ENCODE measurements at places on chromosomes 7 and 10.

DNA sequence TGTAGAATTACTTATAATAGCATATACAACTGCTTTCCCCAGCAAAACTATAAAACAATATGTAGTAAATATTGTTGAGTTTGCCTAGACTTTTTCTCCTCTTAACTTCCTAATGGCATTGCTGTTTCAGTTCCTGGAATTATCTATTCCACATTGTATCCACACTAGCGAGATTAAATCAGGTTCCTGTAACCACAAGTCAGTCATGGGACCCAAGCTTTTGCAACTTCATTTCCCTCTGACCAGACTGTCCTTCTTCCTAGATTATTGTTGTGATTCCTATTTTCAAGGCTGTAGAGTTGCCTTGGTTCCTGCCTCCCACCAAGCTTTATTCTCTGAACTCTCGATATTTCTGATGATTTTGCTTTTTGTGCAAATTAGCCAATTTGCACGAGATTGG, 173.3 kb upstream of the ZNF804B start:
- no peak for DNase-seq

GRCh38 chr7:39310699-39311098, 255.5 kb upstream of the YAE1 start:
- no peak for DNase-seq

DNA sequence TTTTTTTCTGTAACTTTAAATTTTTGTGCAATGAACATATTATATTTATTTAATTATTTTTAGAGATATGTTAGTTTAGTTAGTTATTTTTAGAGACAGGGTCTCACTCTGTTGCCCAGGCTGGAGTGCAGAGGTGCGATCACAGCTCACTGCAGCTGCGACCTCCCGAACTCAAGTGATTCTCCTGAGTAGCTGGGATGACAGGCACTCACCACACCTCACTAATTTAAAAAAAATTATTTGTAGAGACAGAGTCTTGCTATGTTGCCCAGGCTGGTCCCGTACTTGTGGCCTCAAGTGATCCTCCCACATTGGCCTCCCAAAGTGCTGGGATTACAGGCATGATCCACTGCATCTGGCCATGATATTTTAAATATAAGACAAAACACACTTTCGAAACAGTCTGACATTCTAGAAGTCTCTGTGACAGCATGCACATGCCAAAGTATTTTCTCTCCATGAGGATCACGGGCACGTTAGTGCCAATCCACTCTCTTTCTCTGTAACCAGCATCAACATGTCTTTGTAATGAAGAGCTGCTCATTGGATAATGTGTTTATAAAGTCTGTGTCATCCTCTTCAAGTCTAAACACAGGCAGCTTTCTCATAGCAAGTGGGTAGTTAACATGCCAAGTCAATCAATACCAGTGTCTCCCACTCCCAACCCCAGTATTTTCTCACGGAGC, 137.4 kb downstream of the GLI3 start:
- DNase-seq: no peak

DNA sequence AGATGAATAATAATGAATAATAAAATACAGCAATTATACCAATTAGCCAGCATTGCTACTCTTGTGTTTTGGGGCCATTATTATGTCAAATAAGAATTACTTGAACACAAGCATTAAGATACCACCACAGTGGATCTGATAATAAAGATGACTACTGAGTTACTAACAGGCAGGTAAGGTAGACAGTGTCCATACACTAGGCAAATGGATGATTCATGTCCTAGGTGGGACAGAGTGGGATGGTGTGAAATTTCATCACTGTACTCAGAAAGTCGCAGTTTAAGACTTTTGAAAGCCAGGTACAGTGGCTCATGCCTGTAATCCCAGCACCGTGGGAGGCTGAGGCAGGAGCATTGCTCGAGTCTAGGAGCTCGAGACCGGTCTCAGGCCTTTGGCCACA, 8.7 kb upstream of the UNC5B start:
- no peak for DNase-seq

GRCh38 chr7:28785041-28785995, 172.8 kb downstream of the TRIL start:
- DNase-seq: no peak

DNA sequence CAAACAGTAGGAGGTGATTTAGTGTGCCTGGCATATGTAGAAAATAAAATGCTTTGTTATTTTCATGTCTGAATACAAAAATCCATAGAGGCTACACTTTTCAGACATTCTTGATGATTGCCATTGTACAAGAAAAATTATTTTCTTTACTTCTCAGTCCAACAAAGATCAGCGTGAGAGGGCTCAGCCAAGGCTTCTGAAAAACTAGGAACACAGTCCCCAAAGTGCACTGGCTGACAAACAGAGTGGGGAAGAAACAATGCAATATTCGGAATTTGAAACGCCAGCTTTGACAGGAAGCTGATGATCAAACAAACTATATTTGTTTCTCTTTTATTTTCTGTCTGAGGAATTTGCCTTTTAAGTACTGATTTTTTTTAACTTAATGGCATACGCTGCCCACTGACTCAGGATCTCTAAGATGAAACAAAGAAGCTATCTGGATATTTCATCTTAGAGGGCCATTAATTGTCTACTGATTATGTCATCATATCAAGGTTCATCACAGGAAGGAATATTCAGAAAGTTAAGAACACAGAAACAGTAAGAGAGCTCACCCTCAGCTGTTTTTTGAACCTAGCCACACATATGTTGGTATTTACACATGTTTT, 197.0 kb upstream of the INHBA start:
- no peak for DNase-seq

GRCh38 chr10:91049988-91050360, 129.1 kb upstream of the ANKRD1 start:
- no peak for DNase-seq

GRCh38 chr7:15345216-15345615, 216.6 kb downstream of the AGMO start:
- no peak for DNase-seq

GRCh38 chr7:137820677-137821420, 25.9 kb downstream of the DGKI start:
- no peak for DNase-seq

DNA sequence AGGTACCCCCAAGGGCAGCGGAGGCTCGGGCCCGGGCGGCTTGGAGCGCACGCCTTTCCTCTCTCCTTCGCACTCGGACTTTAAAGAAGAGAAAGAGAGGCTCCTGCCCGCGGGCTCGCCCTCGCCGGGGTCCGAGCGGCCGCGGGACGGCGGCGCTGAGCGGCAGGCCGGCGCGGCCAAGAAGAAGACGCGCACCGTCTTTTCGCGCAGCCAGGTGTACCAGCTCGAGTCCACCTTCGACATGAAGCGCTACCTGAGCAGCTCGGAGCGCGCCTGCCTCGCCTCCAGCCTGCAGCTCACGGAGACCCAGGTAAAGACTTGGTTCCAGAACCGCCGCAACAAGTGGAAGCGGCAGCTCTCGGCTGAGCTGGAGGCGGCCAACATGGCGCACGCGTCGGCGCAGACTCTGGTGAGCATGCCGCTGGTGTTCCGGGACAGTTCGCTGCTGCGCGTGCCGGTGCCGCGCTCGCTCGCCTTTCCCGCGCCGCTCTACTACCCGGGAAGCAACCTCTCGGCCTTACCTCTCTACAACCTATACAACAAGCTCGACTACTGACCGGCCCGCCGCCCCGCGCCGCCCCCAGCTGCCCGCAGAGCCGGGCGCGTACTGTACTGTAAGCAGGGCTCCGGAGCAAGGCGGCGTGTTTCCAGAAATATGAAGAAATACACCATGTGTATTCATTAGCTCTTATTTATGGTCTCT, 1.8 kb downstream of the HMX2 start:
- no peak for DNase-seq

DNA sequence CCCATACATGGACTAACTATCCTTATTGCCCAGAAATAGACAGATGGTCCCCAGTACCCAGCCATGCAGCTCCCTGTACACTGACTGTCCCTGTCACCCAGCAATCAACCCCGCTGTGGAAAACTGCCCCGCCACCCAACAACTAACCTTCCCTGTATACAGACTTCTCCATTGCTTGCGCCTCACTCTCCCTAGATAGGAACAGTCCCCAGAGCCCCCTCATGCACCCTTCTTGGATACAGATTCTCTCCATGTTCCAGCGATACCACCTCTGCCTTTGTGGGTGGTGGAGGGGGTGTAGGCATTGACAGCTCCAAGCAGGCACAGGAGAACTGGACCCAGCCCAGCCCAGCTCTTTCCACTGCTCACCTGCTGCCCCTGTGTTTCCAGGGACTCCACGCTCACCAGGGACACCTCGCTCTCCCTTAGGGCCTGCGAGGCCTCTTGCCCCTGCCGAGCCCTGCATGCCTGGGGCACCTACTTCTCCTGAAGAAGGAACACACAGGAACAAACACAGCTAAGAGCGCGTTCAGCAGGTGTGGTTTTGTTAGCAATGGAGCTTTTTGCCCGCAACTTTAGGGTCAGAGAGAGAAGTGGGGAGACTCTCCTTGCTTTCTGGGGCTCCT, 7.2 kb downstream of the SFTPD start:
- DNase-seq: no peak

DNA sequence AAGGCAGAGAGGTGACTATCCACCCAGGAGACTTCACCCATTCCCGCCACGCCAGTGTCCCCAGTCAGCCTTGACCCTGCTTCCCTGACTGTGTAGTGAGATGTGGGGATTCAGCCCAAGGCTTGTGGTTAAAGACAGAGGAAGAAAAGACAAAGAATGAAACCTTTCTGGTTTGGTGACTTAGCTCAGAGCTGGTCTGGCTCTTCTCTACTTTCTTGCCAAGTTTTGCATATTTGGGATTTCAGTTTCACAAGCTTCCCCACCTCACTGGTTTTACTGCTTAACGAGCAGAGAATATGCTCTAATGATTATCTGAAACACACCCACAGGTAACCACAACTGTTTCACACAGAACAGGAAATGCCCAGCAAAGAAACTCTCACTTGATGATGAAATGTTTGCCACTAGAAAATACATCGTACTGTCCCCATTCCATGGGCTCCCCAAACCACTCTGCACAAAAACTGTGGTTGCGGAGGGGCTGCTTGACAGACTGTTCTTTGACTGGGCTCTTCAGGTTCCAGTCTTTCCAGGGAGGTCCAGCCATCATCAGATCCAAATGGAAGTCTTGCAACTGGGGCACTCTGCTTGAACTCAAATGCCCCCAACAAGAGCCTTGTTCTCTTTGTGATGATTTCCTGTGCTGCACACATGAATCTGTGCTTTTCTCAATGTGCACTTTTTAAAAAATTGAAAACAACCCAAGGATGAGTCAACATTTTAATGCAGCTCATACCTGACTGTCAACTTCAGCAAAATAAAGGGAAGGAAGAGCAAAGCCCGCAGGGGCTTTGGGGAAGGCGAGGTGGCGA, 95.5 kb downstream of the CTBP2 start:
- no peak for DNase-seq

GRCh38 chr10:101351477-101351876, 2.5 kb upstream of the BTRC start:
- no peak for DNase-seq

GRCh38 chr7:79681454-79681853, 228.0 kb upstream of the MAGI2 start:
- no peak for DNase-seq

- DNase-seq: no peak
These were observed 5.9 kb upstream of the IFIT1B start for GRCh38 chr10:89371987-89372386.

DNA sequence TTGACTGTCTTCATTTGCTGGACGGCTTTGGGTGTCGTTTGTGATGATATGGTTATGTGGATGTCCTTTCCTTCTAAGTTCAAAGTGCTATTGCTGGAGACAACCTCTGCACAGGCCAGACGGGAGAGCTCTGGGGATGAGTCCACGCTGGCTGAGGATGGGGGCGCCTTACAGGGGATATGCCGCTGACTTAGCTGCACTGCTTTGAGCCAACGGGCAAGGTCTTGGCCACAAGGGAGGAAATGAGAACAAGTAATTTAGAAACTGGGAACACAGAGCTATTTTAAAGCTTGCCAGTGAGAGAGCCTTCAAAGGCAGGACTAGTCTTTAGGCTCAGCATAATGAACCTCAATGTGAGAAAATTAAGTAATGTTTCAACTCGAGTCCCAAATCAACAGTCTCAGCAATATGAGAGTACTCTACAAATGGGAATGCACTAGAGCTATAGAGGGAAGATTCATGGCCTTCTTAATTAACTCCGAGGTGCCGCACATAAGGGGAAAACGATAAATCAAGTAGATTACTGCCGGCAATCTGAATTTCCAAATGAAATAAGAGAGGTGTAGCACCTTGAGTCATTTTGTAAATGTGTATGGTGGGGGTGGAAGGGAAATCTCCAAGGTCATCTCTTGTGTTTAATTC, 209.3 kb downstream of the JAZF1 start:
- DNase-seq: no peak

- no peak for DNase-seq
These were observed 6.0 kb downstream of the LDB1 start for GRCh38 chr10:102113956-102114857.

GRCh38 chr10:88062798-88063472, 199.5 kb downstream of the PTEN start:
- no peak for DNase-seq

GRCh38 chr7:112197322-112197721, 8.9 kb downstream of the DOCK4 start:
- no peak for DNase-seq

DNA sequence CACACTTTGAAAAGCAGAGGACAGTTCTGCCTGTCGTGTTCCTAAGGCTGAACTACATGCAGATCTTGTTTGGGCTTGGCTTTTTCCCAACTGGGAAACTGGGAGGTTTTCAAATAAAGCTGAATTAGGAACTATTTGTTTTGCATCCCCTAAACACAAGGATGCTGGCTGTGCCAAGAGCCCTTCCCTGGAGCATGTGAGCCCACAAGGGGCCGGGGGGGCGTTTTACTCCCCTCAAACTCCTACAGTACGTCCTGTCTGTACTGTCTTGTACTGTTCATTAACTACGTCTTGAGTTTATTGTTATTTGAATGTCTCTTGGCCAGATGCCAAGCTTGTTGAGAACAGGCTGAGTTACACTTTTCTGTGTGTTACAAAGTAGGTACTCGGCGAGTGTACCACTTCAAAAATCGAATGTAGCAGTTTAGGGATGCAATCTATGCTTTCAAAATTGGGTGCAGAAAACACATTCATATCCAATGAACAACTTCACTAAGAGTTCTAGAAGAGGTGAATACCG, 94.9 kb downstream of the GFRA1 start:
- DNase-seq: no peak

DNA sequence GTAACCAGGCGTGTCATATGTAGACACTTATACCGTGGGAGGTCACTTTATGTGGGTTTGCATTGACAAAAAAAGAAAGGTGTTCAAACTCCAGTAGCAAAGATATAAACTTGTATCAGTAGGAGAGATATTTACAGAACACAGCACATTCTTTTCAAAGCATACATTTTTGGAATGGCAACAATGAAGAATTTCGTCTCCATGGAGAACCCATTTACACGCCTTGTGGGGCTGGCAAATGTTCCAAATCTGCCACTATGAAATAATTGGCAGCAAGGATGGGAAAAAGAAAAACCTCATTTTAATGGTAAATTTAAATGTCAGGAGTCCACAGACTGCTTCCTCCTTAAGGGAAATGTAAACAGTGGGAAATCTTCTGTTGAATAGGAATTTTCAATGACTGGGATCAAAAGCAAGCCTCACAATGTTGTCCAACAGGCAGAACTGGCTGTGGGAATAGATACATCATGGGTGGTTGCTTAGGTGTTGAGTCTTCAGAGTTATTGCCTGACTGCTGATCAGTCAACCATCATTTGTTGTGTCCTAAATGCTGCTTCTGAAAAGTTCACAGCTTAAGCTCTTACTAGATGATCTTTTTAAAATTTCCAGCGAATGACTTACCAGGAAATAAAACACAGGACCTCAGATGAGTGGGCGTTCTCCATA, 256.6 kb upstream of the SEMA3C start:
- no peak for DNase-seq

- no peak for DNase-seq
These were observed 137.4 kb downstream of the HGF start for GRCh38 chr7:81632418-81632817.
